ENCODE measurements at places on chromosomes 5 and 9.

GRCh38 chr5:84227236-84227635 is 157.4 kb downstream of the EDIL3 start:
- no peak for DNase-seq

DNA sequence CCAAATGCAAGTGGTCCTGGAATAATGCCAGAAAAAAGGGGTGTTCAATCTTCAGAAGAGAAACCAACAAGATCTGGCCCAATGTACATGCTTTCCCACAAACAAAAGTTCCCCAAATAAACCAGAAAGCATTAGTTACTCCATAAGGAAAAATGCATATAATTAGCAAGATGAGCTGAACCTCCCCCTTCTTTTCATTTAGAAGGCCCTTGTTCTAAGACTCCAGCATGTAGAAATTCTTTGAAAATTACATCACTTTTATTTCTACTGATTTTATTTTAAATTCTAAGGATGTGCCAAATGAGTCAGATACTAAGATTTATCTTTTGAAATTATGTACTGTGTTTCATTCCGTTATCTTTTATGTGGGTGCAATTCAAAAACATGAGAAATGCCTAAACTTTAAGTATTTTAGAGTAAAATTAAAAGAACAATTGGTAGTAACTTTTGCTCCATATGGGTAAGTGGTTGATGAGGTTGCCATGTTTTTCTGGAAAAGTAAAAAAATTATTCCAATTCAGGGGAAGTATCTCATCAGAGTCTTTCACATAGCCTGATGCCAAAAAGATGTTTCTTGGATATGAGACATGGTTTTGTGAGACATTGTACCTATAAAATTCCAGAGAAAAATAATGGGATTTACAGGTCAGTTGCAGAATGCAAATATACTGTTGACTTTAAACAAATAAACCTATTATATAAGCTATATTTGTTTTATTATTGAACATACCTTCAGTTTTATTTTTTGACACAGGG is 106.5 kb upstream of the CCDC112 start:
- no peak for DNase-seq

DNA sequence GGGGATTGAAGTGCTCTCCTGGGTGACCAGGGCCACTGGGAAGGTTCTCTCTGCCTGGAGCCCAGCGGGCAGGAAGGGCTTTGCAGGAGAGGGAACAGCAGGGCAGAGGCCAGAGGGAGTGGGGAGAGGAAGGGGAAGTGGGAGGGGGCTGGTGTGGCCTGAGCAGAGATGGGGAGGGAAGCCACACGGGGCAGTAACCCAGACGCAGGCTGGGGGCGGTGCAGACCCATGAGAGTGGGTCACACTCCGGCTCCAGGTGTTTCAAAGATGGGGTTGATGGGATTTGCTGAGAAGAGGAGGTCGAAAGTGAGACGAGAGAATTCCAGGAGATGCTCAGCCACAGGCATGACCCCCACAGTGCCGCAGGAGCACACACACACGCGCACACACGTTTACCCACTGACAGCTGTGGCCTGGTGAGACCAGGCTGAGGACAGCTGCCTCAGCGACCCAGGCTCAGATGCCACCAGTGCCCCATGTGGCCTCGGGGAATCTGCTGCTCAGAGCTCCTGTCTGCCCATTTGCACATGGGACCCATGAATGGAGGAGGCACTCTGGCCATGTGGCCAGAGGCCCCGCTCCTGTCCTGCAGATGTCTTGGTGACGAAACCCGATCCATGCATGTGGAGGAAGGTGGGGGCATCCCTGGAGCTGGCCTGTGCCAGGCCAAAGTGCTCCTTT is 32.7 kb upstream of the FCN2 start:
- no peak for DNase-seq

DNA sequence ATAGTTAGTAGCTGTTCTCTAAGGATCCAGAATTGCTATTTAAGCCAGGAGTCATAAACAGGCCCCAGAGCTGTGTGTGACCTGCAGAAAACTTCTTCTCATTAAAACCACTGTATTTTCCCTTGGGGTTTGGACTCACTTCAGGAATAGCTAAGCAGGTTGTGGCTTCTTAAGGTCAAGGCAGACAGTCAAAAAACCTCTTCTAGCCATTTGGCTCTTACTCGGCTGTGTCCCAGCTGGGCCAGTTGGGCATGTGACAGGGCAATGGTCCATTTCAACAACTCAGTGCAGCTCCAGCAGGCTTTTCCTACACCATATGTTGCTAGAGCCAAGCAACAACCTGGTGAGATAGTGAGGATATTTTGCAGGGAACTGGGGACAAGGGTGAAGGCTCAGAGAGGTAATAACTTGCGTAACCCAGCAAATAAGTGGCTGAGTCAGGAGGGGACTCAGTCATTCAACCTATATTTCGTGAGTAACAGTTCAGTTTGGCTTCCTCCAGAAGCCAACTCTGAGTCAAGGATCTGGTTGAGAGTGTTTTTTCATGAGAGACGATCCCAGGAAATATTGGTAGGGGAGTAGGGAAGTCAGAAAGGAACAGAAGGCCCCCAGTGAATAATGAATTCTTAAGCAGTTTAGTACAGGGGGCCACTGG is 115.4 kb upstream of the PPP2R2B start:
- no peak for DNase-seq

GRCh38 chr9:110752766-110753165 is 84.2 kb downstream of the MUSK start:
- no peak for DNase-seq

All from NCI-H2171 (cell line).